MCF 10A (cell line): ENCODE measurements at places on chromosomes 5 and 9. TPM values are rescaled to one million over a fixed set of nuclear protein-coding genes. Genes with fewer than 3 reads are reported as not detected.

Gene HINT2
- 45.4 and 48.2 TPM in 2 replicates for total RNA-seq

Gene AGXT2
- total RNA-seq, result not detected in 2 replicates

Gene MEGF10
- not detected in 2 replicates for total RNA-seq

Gene TMC1
- not detected in 2 replicates for total RNA-seq

Gene CDHR2
- total RNA-seq, result 0.09 and 0.39 TPM in 2 replicates

Gene PCDHB2
- 2.4 and 2.6 TPM in 2 replicates for total RNA-seq

Gene KDM3B
- total RNA-seq, result 57.8 and 59.0 TPM in 2 replicates

Gene OR1N2
- not detected in 2 replicates for total RNA-seq

Gene SLC27A6
- 0.12 and 0.16 TPM in 2 replicates for total RNA-seq

Gene PRELID2
- total RNA-seq, result 11.4 and 11.7 TPM in 2 replicates

Gene SLU7
- 64.6 and 85.6 TPM in 2 replicates for total RNA-seq

Gene LTC4S
- total RNA-seq, result 2.1 and 2.2 TPM in 2 replicates

Gene CTXN3
- total RNA-seq, result not detected in 2 replicates

DNA sequence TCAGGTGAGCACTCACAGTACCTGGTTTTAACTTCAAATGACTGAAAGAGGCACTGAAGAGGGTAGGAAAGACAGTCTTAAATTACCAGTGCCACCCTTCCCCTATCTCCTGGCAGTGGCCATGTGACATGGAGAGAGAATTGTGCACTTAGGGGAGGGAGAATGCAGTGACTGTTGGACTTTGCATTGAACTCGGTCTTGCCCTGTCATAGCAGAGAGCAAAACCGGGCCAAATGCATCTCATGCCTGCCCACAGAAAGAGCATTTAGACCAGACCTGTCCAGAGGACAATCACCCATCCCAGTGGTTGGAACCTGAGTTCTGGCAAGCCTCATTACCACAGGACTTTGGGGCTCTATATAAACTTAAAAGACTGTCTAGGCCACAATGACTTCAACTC, 211.8 kb upstream of the SH3GL2 start:
- DNase-seq, result no peak

DNA sequence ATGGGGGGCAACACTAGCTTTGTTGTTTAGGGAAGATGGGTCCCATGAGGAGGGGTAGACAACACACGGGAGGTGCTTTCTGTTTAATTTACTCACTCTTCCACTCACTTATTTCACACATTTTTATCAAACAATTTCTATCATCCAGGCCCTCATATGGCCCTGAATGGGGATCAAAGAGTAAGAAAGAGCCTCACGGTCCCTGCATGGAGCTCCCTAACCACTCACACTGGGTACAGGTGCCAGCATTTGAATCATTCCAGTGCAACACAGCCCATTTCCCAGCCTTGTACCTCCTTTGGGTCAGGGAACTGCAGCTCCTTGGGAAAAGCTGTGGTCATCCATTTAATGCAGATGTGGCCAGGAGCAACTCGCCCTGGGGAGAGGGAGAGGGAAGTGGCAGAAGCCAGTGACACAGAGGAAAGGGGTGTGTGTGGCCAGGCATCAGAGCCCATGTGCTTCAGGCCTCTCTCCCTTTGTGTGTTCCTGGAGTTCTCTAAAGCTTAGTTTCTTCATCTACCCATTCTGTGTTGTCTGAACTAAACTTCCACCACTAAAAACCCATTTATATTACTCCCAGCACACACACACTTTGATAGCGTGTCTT, 185.4 kb downstream of the PJA2 start:
- DNase-seq, result no peak

GRCh38 chr9:17721954-17722353, 143.1 kb downstream of the SH3GL2 start:
- no peak for DNase-seq

- no peak for DNase-seq
Measured at GRCh38 chr5:38187532-38187931, 70.8 kb upstream of the EGFLAM start.

GRCh38 chr5:52915176-52915875, 73.8 kb upstream of the ITGA2 start:
- DNase-seq, result peak; percentile 82

GRCh38 chr5:43420241-43420640, 8.1 kb upstream of the CCL28 start:
- peak; percentile 76 for DNase-seq

- DNase-seq, result peak; percentile 56
Measured at GRCh38 chr5:143399616-143400540, 3.6 kb downstream of the NR3C1 start.

- DNase-seq, result no peak
Measured at GRCh38 chr5:17431272-17432050, 66.6 kb upstream of the TAF11L2 start.

DNA sequence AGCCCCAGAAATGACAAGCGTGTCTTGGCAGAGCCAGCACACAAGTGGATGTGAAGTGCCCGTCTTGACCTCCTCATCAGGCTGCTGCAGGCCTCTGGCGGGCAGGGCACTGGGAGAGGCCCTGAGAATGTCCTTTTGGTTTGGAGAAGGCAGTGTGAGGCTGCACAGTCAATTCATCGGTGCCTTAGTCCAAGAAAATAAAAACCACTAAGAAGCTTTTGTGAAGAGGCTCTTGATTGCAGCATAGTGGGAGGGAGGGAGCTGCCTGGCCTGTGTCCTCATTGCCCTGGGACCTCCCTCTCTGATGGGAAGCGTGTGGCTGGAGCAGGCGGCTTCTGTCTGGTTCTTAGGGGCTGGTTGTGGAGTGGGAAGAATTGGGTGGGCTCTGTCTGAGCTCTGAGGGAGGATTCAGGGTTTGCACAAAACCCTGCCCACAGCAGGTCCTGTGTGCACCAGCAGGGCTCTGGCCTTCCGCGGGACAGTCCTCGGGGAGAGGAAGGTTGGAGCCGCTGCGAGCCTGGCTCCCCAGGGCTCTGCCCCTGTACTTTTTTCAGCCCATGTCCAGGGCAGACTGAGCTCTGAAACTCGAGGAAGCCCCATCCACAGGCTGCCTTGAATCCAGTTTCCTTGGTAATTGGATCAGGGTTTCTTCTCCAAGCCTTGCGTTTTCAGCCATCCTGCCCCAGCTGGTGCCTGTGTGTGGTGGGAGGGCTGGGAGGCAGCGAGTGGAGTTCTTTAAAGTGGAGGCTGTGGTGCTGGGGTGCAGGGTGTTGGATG, 1.1 kb downstream of the HRCT1 start:
- peak; percentile 94 for DNase-seq

- DNase-seq, result peak; percentile 45
Measured at GRCh38 chr9:133558191-133559126, 24.0 kb downstream of the ADAMTSL2 start.

DNA sequence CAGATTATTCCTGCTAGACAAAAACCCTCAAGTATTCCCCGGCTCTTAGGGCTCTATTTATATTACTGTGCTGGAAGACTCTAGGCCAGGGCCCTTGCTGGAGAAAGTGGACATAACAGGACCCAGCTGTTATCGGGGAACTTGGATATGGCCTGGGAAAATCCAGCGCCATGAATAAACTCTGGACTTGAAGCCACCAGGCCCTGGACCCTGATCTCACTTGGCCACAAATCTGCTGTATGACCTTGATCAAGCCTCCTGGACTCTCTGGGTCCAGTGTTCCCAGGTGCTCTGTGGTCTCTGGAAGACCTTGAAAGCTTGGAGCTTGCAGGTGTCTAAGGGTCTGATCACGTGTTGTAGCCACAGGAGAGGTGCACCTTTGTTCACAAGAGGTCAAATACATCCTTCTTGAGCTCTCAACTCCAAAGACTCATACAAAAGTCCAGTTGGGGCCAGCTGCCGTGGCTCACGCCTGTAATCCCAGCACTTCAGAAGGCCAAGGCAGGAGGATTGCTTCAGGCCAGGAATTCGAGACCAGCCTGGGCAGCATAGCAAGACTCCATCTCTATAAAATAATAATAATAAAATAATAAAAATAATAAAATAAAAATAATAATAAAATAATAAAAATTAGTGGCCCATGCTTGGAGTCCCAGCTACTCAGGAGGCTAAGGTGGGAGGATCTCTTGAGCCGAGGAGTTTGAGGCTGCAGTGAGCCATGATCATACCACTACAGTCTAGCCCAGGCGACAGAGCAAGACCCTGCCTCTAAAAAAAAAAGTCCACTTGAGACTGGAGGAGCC, 26.5 kb downstream of the COL27A1 start:
- no peak for DNase-seq

DNA sequence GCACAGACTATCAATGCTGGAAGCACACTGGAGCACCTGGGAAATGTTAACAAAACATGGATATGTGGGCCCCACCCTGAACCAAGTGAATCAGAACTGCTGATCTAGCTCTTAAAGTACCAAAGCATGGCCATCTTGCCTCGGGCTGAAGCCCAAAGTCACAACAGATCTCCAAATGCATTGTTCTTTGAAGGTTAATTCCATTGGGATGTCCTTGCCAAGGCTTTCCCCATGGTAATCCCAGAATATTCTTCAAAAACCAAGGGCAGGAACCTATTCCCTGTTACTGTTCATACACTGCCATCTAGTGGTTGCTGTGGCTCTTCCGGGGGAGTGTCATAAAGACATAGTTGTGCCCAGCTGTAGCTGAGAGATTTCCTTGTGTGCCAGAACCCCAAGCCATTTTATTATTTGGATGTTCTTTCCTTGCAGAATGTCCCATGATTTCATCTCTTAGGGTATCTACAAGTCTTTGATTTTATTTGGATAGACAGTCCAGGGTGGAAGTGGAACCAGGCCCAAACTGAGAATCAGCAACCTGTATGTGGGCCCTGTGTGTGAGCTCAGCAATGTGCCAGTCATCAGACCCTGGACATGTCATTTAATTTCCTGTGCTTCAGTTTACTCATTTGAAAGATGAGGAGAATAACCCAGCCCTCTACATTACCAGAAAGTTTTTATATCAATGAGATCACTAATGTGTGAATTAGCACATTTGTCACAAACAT, 290.0 kb downstream of the ACTL7B start:
- DNase-seq, result peak; percentile 92

DNA sequence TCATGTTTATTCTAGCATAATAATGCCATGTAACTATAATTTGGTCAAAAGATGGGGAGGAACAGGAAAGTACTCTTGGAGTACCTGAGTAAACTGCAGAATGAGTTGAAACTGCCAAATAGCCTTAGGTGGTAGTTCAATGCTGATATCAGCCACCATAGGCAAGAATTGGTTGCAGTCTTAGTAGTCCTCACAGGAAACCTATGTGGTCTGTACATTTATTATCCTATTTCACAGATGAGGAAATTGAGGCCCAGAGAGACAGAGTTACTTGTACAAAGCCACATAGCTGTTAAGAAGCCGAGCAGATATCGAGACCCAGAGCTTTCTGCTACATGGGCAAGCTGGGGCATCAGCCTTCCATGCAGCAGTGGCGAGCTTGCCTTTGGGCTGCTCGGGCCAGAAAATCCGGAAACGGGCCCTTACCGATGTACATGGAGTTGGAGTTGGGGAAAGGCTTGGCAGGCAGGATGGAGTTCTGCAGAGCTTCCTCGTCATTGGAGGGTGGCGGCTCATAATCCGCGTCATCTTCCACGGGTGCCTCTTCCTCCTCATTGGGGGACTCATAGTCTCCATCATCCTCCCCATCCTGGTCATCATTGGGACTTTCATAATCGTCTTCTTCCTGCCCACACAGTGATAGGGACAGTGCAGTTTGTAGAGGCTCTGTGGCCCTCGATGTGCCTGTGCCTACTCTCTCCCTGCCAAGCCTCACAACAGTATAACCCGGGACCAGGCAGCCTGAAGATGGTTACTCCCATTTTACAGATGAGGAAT, 27.1 kb downstream of the LCP2 start:
- no peak for DNase-seq

- DNase-seq, result no peak
Measured at GRCh38 chr9:137547687-137548543, 2.3 kb downstream of the PNPLA7 start.

- DNase-seq, result no peak
Measured at GRCh38 chr9:4141296-4141695, 158.6 kb downstream of the GLIS3 start.

GRCh38 chr5:143705381-143705780, 106.6 kb upstream of the HMHB1 start:
- DNase-seq, result no peak

DNA sequence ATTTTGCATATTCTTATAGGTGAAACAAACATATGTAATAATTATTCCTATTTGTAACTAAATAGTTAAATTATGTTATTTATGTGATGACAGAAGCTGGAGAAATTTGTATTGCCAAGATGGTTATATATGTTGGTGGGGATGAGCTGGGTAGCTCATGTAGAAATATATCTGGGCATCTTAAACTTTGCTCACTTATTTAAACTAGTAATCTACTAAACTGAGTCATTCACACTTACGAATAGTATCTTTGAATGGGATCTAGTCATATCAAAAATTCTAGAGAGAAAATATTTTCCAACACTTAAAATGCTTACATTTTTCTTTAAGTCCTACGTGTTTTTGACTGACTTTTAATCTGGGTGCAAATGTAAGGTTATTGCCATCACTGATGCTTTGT, 44.6 kb upstream of the EIF4EBP3 start:
- DNase-seq, result no peak

DNA sequence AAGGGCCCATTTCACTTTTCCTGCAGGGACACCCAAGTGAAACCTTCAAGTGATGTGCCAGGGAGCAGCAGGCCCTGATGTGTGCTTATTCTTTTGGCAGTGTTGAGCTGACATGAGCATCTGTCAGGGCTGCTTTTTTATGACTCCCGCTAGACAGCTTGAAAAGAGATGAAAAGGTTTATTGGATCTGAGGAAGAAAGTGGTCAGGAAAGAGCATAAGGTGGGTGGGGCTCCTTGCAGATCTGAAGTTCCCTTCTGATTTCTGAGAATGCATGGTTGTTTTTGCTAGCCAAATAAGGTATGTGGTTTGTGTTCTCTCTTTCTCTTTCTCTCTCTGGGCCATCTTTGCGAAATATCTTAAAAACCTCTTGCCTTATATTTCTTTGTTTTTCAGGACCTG, 316.1 kb downstream of the DMRT2 start:
- DNase-seq, result no peak
